ENCODE measurements at places on chromosomes 4 and X.

DNA sequence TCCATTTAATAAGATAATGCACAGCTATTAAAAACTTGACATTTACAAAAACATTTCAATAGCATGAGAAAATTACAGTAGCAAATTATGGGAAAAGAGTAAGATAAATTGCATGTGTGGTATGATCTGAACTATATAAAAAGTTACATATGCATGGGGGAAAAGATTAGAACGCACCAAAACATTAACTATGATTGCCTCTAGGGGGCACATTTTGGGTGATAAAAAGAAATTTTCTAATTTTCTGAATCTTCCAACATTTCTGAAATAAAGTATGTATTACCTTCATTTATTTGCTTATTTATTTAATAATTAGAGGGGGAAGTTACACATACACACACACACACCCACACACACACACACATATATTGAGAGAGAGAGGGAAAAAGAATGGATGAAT, 19.6 kb upstream of the KDM5C start:
- DNase-seq, result no peak

DNA sequence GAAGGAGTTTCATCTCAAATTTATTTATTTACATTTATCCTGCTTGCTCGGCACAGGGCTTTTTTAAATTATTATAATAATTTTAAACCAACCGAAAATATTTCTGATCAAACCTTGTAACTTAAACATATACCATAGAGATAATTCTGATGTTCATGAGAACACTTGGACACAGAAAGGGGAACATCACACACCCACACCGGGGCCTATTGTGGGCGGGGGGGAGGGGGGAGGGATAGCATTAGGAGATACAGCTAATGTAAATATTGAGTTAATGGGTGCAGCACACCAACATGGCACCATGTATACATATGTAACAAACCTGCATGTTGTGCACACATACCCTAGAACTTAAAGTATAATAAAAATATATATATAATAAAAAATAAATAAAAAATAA, 2.9 kb downstream of the ANXA5 start:
- DNase-seq, result no peak

DNA sequence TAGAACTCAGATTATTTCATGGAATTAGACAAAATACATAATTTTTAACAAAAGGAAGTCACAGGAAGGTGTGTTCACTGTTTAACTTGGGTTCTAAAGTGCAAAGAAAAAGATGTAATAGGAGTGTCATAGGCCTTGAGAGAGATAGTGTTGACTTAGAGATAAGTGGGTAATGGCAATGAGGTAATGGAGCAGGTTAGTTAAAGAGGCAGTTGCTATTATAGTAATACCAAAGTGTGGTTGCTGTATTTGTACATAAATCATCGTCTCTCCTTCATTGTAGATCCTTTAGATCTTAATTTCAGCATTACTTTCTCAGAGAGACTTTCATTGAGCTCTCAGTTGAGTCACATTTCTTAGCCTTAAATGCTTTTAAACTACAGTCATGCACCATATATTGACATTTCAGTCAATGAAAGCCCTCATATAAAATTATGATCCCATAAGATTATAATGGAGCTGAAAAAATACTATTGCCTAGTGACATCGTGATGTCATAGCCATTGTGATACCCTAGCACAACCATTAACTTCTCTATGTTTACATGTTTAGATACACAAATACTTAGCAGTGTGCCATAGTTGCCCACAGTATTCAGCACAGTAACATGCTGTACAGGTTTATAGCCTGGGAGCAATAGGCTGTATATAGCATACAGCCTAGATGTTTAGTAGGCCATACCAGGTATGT, 245.4 kb downstream of the ADGRL3 start:
- DNase-seq, result no peak

DNA sequence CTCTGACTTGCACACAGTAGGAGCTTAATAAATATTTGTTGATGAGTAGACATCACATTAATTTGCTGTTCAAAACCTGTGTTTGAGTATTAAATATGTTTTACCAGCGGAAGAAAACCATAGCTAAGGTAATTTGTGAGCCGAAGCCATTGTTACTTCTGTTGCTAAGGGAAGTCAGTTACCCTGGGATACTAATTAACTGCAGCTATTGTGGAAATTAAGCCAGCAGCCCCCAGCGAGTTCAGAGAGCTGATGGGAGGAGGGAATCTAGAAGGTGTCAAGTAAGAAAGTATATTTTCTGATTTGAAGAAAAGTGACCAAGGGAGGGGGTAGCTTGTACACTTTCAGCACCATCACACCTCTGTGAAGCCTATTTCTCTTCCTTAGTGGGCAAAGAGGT, 76.7 kb upstream of the IGSF1 start:
- no peak for DNase-seq

DNA sequence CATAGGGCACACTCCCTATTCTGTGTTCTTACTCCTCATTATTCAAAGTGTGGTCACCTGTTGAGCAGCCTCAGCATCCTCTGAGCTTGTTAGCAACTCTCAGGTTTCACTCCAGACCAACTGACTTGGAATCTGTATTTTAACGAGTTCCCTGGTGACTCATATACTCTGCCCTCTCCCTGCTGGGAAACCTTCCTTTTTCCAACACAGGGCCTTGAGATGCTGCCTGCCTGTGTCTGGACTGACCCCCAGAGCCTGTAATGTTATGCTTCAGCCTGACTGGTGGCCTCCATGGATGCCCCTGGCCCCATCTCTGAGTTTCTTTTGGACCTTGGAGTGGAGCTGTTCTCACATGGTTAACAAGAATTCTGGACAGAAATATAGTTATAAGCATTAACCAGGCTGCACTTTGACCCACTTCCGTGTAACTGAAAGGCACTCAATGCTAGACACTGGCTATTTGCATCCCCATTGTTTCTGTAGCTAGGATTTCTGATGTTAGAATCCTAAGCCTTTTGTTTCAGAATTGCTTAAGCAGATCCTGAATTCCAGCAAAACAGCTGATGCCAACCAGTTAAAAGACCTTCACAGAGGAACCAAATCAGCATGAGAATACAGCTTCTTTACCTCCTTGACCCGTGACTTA, 262.6 kb downstream of the STIM2 start:
- no peak for DNase-seq

GRCh38 chr4:48270951-48271473, 1.4 kb upstream of the TEC start:
- DNase-seq, result no peak

DNA sequence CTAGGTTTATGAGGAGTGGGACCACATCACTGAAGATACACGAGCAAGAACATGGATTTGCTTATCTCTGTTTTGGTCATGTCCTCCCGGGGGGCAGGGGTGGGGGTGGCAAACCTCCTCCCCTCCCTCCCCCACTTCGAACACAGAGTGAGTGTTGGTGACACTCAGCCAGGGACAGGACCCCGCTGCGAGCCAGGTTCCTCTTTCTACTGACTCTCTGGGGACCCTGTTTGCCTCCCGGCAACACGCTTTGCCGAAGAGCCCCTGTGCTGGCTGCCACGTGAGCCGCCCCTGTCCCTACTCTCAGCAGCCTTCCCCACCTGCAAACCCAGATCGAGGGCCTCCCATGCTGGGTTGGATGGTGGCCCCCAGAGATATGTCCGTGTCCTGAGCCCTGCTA, 34.7 kb downstream of the P2RY8 start:
- DNase-seq, result no peak

DNA sequence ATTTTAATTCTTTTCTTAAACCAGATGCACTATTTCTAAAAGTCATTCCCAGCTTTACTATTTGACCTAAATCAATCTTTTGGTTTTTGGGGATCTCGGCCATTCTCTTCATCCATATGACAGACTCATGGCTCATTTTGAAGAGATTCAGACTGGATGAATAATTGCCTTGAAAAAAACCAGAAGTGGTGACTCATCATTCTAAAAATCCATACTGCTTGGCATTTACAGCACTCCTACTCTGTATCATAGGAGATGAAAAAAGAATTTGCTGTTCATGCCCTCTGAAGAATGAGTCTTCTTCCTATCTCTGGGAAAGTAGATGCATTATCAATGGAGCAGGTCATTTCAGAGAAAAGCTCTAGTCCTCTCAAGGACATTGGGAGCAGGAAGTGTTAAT, 220.5 kb upstream of the RPS6KA3 start:
- no peak for DNase-seq

GRCh38 chrX:17262123-17262522, 112.9 kb upstream of the NHS start:
- DNase-seq, result no peak

DNA sequence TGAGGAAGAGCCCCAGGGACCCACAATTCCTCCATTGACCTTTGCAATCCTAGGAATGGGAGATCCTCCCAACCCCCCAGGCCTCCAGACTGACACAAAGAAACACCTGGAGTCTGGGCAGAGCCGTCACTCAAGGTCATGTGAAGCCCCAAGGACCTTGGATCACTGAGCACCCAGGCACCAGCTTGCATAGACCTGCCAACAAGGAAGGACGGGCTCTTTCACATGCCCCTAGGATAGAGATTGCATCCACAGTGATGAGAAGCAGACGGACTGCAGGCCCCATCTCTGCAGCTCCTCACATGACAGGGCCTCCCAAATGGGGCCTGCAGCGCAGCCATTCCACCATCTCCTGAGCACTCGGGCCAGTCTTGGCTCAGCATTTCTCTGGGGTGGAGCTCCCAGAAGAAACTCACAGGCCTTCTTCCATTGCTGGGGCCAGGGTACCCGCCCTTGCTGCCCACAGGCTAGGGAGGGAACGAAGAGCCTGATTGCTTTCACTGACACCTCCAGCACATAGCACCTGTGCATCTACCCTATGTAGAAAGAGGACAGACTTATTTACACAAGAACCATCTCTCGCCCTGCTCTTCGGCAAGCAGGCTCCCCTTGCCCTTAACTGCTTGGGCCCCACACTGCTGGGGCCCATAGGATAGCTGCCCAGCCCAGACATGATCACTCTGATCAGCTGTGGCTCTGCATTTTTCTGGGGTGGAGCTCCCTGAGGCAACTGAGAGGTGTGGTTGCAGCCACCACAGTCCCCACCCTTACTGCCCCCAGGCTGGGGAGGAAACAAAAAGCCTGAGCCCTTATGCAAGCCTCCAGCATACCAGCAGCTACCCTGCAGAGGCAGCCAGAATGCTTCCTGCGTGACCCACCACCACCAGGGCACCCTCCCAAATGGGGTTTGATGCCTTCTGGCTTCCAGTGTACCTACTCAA, 185.7 kb upstream of the ZCCHC13 start:
- DNase-seq, result no peak

GRCh38 chr4:183422962-183423631, 21.3 kb upstream of the CDKN2AIP start:
- DNase-seq, result no peak

GRCh38 chrX:781224-782204, 150.9 kb downstream of the SHOX start:
- no peak for DNase-seq

DNA sequence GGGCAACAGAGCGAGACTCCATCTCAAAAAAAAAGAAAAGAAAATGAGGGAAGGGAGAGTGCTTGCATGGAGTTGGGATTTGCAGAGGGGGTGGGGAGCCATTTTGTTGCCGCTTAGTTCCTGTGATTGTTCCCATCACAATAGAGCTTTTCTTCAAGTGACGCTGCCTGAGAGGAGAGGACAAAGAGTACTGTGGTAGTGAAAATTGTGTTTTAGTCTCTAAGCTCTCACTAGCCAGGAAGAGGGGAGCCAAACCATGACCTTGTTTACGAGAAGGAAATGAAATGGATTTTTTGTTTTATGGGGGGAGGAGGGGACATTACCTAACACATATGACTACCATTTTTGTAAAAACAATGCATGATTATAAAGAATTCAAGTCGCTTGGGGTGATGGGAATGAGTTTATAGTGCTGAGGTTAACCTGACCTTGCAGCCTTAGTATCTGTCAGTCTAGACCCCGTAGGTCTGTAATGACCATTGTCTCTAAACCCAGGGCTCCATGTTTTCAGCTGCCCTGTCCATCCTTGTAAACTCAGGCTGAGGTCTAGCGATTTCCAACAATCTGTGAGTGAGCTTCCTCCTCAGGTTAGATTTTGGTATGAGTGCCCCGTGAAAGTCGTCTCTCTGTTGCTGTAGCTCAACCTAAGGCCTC, 18.8 kb downstream of the SRD5A3 start:
- DNase-seq, result no peak

DNA sequence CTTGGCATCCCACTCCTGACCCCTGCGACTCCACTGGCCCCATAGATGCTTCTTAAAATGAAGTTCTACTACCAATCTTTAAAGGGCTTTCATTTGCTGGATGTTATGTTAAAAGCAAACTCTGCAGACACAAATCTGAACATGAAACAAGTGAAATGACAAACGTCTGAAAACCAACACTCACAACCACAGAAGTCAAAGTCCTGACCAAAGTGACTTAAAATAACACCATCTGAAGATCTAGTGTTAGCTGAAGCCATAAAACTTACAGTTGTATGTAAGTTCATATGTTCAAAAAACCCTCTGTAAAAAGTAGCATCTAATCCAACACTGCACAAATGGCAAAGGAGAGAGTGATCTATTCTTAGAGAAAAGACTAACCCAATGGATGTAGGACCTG, 178.7 kb downstream of the SH3KBP1 start:
- no peak for DNase-seq

DNA sequence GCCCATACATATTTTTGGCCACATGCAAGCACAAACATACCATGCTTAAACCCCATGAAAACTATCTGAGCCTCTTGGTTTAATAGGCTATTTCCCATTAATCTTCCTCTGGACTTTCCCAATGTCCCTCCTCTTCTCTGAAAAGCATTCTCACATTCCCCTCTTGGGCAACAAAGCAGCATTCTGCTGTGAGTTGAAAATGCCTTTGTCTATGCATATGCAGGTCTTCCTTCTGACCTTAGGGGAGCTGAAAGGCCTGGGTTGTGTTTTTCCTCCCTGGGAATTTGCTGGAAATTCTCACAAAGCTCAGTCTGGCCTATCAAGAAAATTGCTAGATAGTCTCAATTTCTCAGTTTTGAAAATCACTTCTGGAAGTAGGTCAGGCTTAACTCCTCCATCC, 4.2 kb downstream of the VSIG4 start:
- no peak for DNase-seq

DNA sequence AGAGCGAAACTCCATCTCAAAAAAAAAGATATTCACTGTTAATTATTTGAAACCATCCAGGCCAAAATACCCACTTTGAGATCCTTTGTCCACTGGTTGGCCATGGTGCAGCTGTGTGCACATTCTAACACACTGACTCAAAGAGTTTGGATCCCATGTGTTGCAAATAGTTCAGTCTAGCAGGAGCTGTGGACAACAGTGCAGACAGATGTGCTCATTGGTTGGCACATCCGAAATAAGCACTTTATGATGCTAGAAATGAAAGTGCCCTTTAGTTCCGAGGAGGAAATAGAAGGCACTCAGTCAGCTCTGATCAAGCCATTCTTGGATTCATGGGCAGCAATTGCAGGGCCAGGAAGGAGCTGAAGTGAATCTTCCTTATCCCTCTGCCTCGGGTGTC, 63.0 kb upstream of the TMEM150C start:
- no peak for DNase-seq

DNA sequence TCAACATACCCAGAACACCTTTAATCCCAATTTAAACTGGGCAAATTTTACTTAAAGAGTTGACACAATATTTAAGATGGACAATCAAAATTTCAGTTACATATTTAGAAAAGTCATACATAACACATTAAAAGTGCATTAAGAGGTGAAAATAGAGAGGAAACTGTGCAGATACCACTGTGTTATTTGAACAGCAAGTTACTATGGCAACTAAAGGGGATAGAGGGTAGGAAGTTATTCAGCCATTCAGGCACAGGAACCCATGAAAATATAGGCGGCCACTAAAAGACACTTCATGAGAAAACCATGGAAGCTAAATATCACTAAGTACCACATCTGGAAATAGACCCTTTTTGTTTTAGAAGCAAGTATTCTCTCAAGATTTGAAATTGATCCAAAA, 75.1 kb downstream of the PDGFC start:
- no peak for DNase-seq

GRCh38 chr4:176979416-176979815, 186.7 kb upstream of the VEGFC start:
- DNase-seq, result no peak

All from activated CD4-positive, alpha-beta T cell treated with anti-CD3 and anti-CD28 coated beads, Interleukin-2, amount 50 U/mL, for 1 hour (primary cell).